ENCODE measurements at places on chromosomes 3 and 15.
A peak's percentile ranks its signal among the peaks of the same experiment; 100 is the strongest.

DNA sequence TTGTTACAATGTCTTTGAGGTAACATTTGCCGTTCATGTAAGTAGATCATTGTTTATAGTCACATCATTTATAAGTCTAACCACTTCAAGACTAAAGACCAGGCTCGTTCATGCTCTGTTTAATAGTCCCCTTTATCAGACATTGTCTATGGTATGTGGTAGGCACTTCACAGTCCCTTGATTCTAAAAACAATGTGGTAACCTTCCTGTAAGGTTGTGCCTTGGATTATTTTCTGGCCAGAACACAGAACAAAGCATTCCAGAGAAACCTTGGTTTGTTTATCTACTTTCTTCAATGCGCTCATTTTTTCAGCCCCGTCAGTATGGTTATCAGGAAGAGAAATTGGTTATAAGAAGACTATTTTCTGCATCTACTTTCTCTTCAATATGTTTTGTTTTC is 16.3 kb upstream of the ST3GAL6 start:
- DNase-seq = no peak

DNA sequence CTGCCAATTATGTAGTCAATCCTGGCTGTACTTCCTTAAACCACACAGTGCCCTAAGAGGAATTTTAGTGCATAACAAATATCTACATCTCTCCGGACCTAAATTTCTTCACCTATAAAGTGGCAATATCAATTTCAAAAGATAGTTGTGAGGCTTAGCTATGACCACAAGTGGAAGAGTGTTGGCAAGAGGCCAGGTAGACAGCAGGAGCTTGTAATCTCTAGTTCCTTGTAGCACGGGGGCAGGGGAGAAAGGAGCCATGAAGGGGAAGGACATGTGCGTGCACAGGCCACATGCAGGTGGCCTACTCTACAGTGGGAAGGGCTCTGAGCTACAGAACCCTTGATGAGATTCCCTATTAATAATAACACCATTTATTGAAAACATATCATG is 269.7 kb downstream of the ABHD5 start:
- DNase-seq = no peak

DNA sequence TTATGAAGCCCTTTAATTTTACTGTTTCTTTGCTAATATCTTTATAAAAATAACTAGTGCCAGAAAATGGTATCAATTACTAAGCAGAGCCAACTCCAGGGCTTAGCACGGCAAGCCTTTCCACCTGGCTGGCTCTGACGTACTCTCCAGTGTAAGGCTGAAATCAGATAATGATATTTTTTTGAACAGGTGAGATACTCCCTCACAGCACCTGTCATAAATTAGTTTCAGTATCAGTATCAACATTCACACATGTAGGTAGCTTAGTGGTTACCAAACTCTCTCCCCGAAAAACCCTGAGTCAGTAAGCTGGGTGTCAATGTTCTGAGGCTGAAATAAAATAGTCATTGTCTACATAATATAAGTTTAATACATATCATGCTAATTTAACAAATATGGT is 710.1 kb downstream of the SQOR start:
- DNase-seq = peak; percentile 14

GRCh38 chr3:195285372-195285771 is 14.4 kb upstream of the XXYLT1 start:
- no peak for DNase-seq

DNA sequence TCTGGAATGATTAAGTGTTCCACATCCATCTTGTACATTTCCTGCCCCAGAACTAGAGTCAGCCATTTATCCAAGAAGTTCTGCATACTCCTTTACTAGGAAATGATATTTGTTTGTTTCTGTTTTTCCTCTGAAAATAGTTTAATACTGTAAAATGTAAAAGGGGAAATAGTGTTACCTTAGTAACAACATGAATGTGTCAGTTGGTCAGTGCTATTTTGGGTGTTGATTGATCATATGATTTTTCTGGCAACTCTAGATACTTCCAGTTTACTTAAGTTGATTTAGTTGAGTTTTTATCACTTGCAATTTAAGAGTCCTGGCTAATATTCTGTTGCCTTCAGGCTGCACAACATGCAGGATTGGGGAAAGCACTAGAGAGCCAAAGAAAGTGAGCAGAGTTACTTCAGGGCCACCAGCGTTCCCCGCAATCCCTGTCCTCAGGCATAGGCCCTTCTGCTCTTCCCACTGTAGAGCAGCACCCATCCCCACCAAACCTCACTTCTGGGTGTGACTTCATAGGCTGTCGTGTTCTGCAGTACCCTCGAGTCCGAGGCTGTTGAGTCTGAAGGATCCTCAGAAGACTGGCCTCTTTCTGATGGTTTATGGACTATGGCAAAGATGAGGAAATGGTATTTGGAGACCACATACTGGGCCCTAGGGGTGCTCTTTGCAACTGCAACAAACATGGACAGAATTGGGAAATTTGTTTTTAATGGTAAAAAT is 69.0 kb downstream of the CHD2 start:
- DNase-seq = no peak

GRCh38 chr3:34012102-34012461 is 213.7 kb downstream of the PDCD6IP start:
- DNase-seq = peak; percentile 75

GRCh38 chr3:71488391-71488809 is 95.1 kb downstream of the FOXP1 start:
- DNase-seq = no peak

DNA sequence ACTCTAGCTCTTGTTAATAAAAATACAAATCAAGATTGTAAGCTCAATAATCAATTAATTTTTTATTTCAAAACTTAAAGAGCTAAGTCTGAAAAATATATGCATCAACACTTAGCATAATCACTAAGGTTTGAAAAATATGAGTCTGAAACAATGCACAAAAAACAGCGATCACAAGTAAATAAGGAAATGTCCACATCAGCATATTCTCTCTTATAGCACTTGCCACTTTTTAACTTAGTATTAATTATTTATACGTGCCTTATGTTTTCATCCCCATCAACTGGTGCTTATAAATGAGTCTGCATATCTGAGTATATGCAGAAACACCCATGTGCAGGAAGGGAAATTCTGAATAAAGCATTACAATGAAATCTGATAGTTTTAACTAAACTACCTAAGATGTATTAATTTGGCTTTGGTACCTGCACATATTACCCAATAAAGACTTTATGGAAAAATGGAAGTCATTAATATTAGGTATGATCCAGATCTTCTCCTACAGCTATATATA is 28.3 kb downstream of the AQR start:
- DNase-seq = no peak

Data from epithelial cell of prostate (primary cell).